ENCODE measurements at places on chromosomes 13 and 19.

- no peak for DNase-seq
Observed at GRCh38 chr19:50894478-50895356, 16.5 kb downstream of the KLK4 start.

GRCh38 chr13:25659091-25659795, 287.5 kb downstream of the ATP8A2 start:
- DNase-seq: no peak

DNA sequence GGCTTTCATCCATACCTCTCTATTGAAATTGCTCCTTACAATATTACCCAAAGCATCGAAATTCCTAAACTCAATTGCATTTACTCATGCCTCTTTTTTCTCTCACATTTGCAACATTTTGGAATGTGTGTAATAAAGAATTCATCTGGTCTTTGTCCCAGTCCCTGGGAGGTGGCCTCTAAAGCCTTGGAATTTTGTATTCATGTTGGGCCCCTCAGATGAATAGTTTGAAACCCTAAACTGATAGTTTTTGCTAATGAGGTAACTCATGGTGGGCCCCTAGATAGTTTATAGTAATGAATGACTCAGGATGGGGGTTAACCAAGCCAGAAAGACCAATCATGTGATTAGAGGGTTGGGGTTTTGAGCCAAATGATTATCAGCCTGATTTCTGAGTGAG, 490.4 kb downstream of the DIAPH3 start:
- no peak for DNase-seq

DNA sequence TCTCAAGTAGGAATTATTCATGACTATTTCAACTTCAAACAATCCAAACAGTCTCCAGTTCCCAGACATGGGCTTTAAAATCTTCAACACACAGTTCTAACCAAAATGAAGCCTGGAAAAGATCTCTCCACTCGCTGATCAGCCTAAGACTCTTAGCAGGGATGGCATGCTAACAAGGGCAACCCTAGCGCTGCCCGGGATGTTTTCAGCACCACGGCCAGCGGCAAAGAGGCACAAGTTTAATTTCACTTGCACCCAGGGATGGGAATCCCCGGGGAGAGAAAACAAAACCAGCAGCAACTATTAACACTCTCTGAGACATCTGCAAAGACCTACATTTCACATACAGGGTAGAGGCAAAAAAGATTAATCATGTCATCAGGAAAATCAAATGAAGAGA, 43.0 kb downstream of the CACNA1A start:
- no peak for DNase-seq
